ENCODE measurements at places on chromosomes 16 and 17.

- no peak for DNase-seq
Measured at GRCh38 chr17:65039336-65039988, 17.1 kb downstream of the GNA13 start.

GRCh38 chr17:64009571-64010402 is 10.6 kb downstream of the ICAM2 start:
- DNase-seq, result no peak

GRCh38 chr17:40557531-40558299 is 7.6 kb downstream of the CCR7 start:
- no peak for DNase-seq

DNA sequence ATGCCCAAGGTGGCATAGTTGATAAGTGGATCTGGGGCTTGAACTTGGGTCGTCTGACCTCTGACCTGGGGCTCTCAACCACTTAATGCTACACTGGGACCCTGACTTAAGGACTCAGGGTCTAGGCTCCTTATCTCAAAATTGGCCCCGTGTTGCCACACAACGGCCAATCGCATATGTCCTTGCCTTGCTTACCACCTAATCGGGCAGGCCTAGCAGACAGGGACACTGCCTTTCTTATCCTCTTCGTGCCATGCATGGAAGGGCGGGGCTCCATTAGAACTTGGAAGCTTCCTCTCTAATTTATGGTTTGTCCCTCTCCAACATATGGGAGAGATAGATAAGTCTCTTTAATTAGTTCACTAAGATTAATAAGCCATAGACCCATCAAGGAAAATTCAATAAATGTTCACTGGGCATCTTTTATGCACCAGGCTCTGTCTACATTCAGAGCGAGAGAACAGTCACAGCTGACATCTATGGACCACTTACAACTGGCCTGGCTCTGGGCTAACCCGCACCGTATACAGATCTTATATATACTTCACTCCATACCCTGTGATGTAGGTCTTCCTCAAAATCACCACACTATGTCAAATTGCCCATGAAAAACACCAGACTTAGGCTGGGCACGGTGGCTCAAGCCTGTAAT is 35.1 kb downstream of the CDH1 start:
- no peak for DNase-seq

- DNase-seq, result no peak
Measured at GRCh38 chr17:31174215-31174614, 79.4 kb downstream of the NF1 start.

GRCh38 chr16:49183911-49184310 is 97.7 kb downstream of the CBLN1 start:
- DNase-seq, result no peak

DNA sequence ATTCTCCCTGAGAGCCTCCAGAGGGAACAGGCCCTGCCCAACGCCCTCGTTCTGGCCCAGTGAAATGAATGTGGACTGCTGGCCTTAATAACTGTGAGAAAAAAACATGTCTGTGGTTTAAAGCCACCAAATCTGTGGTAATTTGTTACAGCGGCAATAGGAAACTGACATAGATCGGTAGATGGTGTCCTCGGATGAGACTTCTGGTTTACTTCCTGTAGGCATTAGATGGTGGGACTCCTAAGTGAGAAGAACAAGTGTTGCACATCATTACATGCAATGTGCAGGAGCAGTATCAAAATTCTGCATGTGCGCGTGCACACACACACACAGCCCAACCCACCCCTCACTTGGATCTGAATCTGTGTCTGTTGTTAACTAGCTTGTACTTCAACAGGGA is 42.0 kb downstream of the CDK5R1 start:
- DNase-seq, result no peak

DNA sequence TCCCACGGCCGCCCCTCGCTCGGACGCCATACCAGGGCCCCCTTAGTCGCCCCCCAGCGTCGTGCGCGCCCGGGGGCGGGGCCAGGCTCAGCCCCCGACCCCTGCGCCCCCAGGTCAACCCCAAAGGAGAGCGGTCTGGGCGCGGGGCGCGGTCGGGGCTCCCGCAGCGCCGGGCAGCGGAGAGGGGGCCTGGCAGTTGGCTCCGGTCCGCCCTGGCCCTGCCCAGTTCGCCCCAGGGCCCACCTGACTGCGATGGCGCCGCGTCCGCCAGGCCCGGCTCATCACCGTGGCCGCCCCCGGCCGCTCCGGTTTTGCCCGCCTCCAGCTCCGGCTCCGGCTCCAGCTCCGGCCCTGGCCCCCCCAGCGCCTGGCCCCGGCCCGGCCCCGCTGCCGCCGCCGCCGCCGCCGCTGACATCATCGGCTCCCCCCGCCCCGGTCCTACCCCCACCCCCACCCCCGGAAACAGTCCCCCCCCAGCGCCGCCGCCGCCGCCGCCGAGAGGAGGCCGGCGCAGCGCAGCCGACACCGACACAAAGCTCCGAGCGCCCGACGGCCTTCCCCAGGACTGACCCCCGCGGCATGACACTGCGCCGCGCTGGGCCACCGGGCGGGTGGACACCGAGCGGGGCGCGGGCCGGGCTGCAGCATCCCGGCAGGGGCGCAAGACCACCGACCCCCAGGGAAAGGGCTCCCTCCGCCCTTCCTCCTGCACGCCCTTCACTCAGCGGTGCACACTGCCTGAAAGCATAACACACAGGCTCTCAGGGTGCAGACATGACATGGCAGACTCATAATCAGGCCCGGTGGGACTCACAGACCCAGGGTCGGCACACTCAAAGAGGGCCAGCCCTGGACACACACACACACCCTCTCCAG is at the start of gene ZBTB4:
TSS of gene ZBTB4 (minus strand) at position 419 of the 876 bp plus-strand sequence. CDS start 12,830 bp downstream, outside the sequence.
- no peak for DNase-seq

DNA sequence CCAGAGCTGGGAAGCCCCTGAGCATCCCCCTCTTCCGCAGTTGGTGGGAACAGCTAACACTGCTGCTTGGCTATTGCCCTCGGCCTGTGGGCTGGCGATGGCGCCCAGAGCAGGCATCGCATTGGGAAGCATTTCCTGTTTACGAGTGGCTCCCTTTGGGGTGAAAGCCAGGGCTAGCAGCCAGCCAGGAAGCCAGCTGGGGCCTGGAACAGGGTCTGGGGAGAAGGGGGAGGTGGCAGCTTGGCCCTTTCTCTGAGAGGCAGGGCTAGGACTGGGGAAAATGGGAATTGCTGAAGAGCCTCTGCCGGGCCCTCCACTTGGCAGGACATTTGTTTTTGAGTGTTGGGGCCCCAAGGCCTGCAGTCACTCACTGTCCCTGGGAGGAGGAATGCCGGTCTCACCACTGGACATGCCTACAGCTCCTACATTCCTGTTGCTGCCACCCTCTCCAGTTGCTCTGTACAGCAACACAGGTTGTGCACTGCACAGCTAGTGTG is 2.4 kb upstream of the MTSS2 start:
- no peak for DNase-seq

GRCh38 chr17:83032781-83033180 is 46.6 kb upstream of the METRNL start:
- no peak for DNase-seq

DNA sequence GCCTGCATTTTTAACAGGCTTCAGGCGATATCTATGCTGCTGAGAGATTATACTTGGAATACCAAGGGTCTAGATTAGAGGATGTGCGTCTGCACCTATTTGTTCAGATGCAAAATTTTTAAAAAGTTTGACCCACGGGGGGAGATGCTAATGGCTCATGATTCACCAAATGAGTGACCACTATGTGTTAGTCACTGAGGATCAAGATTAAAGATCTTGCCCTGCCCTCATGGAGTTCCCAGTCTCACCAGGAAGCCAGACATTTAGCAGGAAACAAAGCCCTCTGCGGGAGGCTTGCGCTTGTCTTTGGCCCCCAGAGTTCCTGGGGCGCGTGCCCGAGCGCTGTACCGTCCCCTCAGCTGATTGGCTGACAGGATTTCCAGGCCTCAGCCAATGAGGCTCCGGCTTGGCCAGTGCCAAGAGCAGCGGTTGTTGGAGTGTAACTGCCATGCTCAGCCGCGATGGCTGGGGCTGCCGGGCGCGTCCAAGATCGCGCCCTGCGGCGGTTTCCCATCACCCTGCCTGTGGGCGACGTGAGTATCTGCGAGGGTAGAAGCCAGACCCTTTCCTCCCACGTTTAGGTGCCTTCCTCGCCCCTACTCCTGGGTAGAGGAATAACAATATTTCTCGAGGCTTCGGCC is 4.5 kb upstream of the DDX19B start:
- DNase-seq, result no peak

- no peak for DNase-seq
Measured at GRCh38 chr16:85871756-85872155, 27.2 kb upstream of the IRF8 start.

DNA sequence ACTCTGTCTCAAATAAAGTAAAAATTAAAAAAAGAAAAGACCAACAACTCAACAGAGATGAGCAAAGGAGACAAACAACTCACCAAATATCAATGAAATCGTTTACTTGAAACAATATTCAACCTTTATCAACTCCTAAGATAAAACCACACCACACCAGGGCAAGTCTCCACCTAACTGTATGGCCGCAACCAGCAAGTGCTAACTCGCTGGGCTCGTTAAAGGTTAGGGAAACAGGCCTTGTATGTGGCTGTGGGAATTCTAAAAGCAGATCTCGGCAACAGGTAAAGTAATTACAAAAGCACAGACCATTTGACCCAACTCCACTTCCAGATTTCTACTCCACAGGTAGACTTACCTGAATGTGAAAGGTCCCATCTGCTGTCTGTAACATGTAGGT is 9.3 kb downstream of the ZCCHC14 start:
- no peak for DNase-seq

DNA sequence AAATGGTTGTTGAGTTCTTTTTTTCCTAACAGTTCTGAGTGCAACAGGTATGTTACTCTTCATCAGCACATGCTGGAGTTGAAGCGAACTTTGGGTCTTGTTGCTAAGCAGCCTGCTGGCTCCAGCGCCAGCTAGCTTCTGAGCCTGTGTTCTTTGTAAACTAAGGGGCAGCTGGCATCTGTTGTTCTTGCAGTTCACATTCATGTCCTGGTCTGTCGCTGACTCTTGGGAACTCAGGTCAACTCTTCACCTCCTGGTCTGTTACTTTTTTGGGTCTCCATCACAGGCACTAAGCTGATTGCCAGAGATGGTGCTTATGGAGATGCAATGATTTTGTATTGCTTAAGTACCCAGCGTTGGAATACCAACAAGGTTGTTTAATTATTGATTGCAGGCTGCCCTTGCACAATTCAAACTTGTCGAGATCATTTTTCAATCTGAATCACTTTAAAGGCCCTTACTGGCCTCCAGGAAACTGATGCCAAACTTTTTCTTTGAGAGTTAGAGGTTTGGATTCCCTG is 40.9 kb downstream of the USP10 start:
- no peak for DNase-seq

All from esophagus squamous epithelium (tissue), 5 donors.